ENCODE measurements at places on chromosomes 2 and 18.

GRCh38 chr2:13474538-13474937 lies 757.8 kb downstream of the TRIB2 start:
- no peak for DNase-seq
- H3K36me3 ChIP-seq: no peaks in the 10 kb centered on the region
- H3K4me1 ChIP-seq: no peaks in the 10 kb centered on the region
- H3K4me3 ChIP-seq: no peak overlapping the region
- H3K27me3 ChIP-seq: no peaks in the 10 kb centered on the region

DNA sequence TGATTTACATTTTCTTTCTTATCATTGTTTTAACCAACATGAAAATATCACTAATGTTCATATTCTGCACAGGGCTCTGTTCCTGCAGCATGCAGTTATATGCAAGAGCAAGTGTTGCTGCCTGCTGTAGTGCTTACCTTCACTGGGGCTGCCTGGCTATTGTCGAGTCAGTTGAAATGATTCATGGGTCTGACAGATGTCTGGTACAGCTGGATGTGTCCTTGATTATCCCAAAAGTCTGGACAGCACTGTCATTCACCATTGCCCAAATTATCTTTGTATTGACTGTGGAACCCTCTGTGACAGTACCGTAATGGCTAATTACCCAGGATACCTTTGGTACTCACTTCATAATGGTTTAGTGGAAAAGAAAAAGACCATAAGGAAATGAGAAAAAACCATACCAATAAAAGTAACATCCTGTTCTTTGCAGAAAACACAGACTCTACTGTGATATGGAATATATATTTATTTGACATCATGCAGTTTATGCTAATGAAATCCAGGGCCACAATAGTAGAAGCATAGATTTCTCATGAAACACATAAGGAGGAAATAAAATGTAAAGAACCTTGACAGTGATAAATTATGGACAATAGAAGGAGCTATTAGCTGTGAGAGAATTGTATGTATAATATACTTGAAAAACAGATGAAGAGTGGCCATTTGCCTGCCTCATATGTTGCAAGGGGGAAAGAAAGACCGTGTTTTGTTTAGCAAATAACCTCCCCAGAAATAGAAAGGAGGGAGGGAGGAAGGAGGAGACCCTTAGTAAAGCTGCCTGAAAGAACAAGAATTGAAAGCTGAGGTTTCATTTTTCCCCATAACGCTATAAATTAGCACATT lies 249.8 kb upstream of the ATP5MC3 start:
- H3K4me1 ChIP-seq: no peaks in the 10 kb centered on the region
- H3K4me3 ChIP-seq: no peak overlapping the region
- H3K27me3 ChIP-seq: peaks cover 3% of the 10 kb centered on the region

DNA sequence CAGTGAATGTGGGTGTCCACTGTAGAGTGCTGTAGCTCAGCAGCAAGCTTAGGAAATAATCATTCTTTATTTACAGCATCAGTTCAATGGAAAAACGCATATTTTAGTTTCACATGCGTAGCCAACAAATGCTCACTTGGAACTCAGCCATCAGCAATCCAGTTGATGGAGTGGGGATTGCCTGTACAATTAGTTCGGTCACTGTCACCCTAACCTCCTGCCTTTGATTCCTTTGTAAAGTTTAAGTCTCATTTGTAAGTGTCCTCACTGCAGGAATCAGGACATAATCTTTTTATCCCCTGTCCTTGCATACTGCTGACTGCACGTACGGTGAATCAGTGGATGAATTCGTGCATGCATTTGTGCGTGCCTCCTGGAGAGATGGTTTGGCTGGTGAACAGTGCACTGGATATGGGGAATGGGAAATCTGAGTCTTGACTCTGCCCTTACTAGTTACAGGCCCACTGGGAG lies 55.9 kb downstream of the RAB31 start:
- DNase-seq: no peak
- peaks cover 7% of the 10 kb centered on the region for H3K27me3 ChIP-seq
- no peak overlapping the region for H3K4me3 ChIP-seq
- H3K36me3 ChIP-seq: no peaks in the 10 kb centered on the region

DNA sequence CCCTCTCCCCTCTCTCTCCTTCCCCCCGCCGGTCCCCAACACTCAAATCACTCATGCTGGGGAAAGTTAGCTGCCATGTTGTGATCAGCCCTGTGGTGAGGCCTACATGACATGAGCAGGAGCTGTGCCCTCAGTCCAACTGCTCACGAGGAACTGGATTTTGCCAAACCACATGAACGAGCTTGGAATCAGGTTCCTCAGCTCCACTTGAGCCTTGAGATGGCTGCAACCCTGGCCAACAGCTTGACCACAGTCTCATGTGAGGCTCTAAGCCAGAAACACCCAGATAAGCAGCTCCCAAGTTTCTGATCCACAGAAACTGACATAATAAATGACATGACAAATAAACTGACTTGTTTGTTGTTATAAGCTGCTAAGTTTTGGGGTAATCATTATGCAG lies 38.4 kb downstream of the ARL4C start:
- H3K4me3 ChIP-seq: no peak overlapping the region
- peak overlapping the region; percentile 22 for H3K27ac ChIP-seq
- peaks cover 3% of the 10 kb centered on the region for H3K36me3 ChIP-seq
- DNase-seq: no peak

GRCh38 chr18:40049716-40050115 lies 1905.3 kb upstream of the PIK3C3 start:
- no peak for DNase-seq
- H3K27me3 ChIP-seq: no peaks in the 10 kb centered on the region
- H3K4me1 ChIP-seq: no peaks in the 10 kb centered on the region
- no peaks in the 10 kb centered on the region for H3K36me3 ChIP-seq
- no peak overlapping the region for H3K4me3 ChIP-seq
- H3K27ac ChIP-seq: no peak overlapping the region

DNA sequence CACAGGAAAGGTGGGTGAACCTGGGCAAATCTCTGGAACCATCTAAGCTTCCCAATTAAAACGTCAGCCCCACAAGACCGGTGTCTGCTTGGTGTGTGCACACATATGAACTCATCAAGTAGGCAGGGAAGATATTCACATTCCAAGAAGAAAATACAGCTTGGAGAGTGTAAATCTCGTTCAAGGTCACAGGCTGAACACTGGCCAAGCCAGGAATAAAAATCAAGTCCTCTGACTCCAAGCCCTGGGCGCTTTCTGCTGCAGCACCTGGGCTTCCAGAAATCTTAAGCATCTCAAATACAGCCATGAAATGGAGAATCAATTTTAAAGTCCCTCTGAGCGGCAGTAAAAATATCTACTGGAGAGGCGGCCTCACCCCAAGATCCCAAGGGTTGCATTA lies 150.9 kb downstream of the TWIST2 start:
- H3K27ac ChIP-seq: no peak overlapping the region
- peaks cover 13% of the 10 kb centered on the region for H3K27me3 ChIP-seq
- H3K4me3 ChIP-seq: no peak overlapping the region
- H3K4me1 ChIP-seq: no peaks in the 10 kb centered on the region

DNA sequence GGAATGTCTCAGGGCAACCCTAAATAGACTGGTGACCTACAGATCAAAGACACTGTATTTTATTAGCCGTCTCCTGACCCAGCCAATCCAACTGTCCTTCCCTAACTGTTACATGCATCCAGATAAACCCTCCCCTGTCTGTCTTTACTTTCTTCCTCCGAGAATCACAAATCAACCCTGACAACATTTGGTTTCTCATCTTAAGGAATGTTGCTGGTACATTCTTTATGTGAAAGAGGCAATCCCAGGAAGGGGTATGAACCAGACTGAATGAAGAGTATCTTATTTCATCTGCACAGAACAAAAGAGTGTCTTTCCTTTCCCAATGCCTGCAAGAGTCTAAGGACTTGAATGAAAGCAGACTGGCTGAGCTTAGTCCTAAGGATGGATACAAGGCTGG lies 113.9 kb upstream of the LTBP1 start:
- H3K27me3 ChIP-seq: peaks cover 3% of the 10 kb centered on the region
- no peak for DNase-seq
- H3K4me1 ChIP-seq: no peaks in the 10 kb centered on the region

DNA sequence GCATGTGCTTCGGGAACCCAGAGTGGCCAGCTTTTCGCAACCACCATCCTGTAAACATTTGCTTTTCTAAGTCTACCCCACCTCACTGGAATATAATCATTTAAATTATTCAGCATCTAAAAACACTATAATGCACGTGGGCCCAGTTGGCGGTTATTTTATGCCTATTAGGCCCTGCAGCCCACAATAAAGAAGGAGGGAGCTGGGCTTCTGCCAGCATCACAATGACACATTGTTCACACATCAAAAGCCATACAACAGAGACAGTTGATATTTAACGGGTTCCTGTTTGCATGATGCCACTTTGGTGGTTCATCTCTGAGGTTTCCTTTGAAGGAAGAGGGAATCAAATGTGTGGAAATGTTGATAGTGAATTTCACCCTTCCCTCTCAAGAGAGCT lies 916.0 kb upstream of the CELF4 start:
- no peaks in the 10 kb centered on the region for H3K4me1 ChIP-seq
- no peak for DNase-seq
- H3K27ac ChIP-seq: no peak overlapping the region
- no peaks in the 10 kb centered on the region for H3K36me3 ChIP-seq

- H3K36me3 ChIP-seq: no peaks in the 10 kb centered on the region
- H3K27ac ChIP-seq: no peak overlapping the region
- H3K27me3 ChIP-seq: peaks cover 3% of the 10 kb centered on the region
Measured at GRCh38 chr2:121783180-121783579, 27.7 kb downstream of the TSN start.

DNA sequence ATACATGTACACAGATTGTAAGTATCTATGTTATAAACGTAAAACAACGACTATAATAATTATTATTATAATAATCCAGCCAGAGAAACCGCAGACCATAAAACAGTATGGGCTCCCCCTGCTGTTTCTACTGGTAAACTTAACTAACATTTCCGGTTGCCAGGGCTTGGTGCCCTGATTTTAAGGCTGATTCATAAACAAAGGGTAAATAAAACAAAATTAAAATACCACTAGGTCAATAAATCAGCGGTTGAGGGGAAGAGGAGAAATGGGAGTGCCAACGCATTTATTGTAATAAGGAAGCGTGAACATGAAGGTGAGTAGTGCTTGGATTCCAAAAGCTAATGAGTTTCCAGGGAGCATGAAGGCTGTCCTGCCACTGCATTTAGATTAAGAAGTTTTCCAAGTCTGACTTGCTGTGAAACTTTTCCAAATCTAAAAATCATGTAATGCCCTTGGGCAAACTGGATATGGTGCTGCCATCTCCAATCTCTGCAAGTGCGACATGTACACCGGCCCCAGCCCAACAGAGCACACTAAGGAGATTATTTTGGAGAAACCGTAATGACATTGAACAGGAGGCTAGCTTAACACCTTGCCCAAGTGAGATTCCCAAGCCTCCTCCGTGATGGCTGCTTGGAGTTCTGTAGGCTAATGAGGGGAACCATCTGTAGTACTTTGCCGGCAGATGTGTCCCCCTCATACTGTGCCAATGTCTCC lies 50.7 kb upstream of the HNRNPA3 start:
- no peak overlapping the region for H3K4me3 ChIP-seq
- no peak overlapping the region for H3K27ac ChIP-seq
- peaks cover 15% of the 10 kb centered on the region for H3K4me1 ChIP-seq

GRCh38 chr2:112972423-112973086 lies 5.3 kb upstream of the IL36G start:
- H3K4me1 ChIP-seq: peaks cover 15% of the 10 kb centered on the region
- no peaks in the 10 kb centered on the region for H3K27me3 ChIP-seq
- no peaks in the 10 kb centered on the region for H3K36me3 ChIP-seq

DNA sequence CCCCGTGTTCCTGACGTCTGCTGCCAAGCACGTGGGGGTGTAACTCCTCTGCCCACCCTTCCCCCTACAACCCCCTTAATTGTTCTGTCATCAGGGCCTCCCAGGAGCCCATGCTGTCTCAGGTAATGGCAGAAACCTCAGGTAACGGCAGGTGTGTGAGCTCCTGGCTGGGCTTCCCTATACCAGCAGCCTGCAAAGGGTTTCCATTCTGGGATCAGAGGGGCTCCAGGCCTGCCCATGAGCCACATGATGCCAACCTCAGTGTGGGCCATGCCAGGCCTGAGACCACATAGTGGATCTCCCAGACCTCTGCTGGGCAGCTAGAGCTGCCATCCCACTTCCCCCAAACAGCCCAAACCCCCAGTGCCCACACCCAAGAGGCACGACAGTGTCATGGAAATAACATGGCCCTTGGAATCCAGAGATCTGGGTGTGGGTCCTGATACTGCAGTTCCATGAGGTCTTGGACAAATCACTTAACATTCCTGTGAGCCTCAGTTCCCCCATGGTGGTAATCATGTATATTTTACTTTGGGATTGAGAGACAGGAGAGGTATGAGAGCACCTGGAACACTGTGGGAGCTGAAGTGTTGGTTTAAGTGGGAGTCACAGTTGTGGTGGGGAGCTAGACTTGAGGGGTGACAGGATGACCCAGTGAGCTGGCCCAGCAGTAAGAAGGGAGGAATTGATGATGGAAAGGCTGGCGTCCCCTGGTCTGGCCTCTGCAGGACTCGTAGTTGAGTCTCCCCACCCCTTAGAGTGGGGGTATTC lies 59.6 kb downstream of the ATOH8 start:
- H3K27me3 ChIP-seq: peaks cover 3% of the 10 kb centered on the region
- DNase-seq: no peak
- H3K36me3 ChIP-seq: no peaks in the 10 kb centered on the region
- H3K4me1 ChIP-seq: no peaks in the 10 kb centered on the region
- H3K4me3 ChIP-seq: no peak overlapping the region

DNA sequence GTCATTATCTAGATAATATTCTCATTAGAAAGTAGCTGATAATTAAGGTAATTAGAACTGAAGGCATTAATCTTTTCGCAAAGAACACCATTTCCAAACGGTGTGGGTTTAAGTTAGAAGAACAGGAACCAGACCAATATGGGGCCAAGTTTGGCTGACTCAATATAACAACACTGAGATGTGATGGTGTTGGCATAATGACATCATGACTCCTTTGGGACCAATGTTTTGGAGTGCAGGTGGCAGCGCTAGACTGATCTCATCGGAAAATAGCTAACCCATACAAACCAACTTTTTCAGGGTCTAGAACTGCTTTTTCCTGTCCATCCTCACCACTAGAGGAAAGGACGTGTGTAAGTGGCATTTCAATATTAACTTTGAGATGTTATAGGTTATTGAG lies 1171.7 kb upstream of the ZEB2 start:
- H3K36me3 ChIP-seq: no peaks in the 10 kb centered on the region
- H3K4me3 ChIP-seq: no peak overlapping the region
- H3K27ac ChIP-seq: no peak overlapping the region
- H3K27me3 ChIP-seq: no peaks in the 10 kb centered on the region
- no peak for DNase-seq
- no peaks in the 10 kb centered on the region for H3K4me1 ChIP-seq

Measured in activated CD4-positive, alpha-beta T cell treated with anti-CD3 and anti-CD28 coated beads for 36 hours (primary cell).